ENCODE measurements at places on chromosomes 4 and X.

- peak; percentile 20 for DNase-seq
Observed at GRCh38 chrX:132086672-132087071, 41.1 kb downstream of the FRMD7 start.

DNA sequence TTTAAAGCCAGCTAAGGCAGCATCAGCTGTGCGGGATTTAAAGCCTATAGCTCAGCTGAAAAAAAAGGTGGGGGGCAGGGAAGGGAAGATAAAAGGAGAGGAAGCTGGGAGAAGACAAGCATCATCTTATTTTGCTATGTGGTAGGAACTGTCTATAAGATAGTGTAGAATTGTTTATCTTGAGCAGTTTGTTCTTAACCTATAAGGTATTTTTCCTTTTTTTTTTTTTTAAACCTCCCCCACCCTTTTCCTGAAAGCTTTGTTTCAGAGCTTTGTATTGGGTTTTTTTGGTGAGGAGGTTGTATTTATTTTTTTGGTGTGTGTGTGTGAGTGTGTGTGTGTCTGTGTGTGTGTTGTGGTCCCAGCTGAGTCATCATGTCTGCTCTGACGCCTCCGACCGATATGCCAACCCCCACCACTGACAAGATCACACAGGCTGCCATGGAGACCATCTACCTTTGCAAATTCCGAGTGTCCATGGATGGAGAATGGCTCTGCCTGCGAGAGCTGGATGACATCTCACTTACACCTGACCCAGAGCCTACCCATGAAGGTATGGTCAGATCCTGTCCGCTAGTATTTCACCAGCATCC, 531 bp downstream of the RUFY3 start:
- DNase-seq = peak; percentile 80

GRCh38 chr4:126564283-126564854, 1068.4 kb upstream of the INTU start:
- DNase-seq = peak; percentile 5

- no peak for DNase-seq
Observed at GRCh38 chrX:117998171-117998570, 118.4 kb downstream of the KLHL13 start.

GRCh38 chr4:89712141-89712540, 124.8 kb downstream of the SNCA start:
- peak; percentile 81 for DNase-seq

- DNase-seq = no peak
Observed at GRCh38 chrX:639151-639550, 8.6 kb downstream of the SHOX start.

- DNase-seq = no peak
Observed at GRCh38 chrX:15073313-15073712, 196.6 kb downstream of the ASB9 start.

DNA sequence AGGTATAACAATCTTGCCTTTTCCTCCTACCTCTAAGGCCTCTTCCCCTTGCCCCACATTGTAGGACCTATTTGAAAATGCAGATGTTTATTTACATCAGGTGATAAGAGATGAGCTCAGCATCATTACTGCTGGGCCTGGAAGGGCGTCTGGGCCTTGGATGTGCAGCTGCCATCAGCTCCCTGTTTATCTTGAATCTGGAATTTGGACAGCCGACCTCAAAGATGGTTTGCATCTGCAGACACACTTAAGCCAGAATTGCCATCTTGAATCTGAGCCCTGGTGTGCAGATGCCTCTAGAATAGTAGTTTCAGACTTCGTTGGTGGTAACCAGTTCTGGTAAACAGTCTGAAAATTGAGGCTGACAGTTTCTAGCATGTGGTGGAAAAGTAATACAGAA, 59.0 kb downstream of the FAM193A start:
- DNase-seq = no peak

DNA sequence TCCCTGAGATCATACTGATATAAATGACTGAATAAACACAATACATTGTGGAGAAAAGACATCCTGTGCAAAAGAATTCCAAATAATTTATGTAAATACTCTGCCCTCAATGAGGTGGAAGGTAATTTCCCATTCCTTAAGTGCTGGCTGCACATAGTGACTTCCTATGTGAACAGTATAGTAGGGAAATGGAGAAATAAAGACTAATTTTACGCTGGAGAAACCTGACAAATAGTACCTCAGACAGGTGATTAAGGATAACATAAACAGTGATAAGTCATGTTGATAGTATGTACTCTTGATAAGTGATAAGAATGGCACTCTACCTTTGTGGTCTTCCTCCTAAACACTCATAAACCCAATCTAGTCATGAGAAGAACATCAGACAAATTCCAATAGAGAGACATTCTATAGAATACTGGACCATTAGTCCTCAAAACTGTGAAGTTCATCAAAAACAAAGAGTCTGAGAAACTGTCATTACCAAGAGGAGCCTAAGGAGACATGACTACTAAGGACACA, 274.0 kb downstream of the CHIC1 start:
- no peak for DNase-seq

- DNase-seq = no peak
Observed at GRCh38 chrX:12405306-12405705, 267.0 kb downstream of the FRMPD4 start.

Measured in foreskin fibroblast (primary cell).